H1 (cell line): ENCODE measurements at places on chromosomes 5 and 9. TPM values are rescaled to one million over a fixed set of nuclear protein-coding genes. Genes with fewer than 3 reads are reported as not detected.

- DNase-seq, result no peak
Observed at GRCh38 chr5:65668696-65669095, 43.9 kb downstream of the SHLD3 start.

PCDHB10 gene
- total RNA-seq, result 1.8 and 1.9 TPM in 2 replicates

DNA sequence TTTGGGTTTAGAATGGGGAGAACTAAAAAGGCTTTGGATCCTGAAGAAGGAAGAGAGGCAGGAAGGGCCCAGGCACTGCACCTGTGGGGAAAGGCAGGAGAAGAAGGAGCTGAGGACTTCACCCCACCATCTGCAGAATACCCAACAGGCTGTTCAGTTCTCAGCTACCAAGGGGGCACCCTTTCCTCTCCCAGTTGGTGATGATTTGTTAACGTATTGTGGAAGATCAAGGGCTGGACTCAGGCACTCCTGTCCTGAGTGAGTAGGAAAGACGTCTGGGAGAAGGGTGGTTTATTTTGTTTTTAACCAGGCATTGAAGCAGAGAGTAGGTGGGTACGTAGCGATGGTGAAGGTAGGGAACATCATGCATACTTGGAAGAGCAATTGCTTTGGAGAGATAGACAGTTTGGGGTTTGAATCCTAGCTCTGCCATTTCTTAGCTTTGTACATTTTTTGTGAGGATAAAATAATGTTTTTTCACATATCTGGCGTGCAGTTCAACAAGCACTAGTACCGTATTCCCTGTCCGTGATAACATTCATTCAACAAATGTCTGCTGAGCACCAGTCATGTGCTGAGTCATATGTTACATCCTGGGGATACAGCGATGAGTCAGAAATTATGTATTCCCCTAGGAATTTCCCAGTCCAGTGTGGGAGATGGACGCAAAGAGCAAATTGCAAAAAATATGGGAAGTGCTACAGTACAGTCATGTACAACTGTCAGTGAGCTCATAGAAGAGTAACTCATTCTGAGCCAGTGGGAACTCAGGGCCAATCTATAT is 2.1 kb downstream of the MSANTD3 start:
- no peak for DNase-seq

- DNase-seq, result no peak
Observed at GRCh38 chr9:119998614-119999013, 581.4 kb downstream of the CDK5RAP2 start.

- DNase-seq, result no peak
Observed at GRCh38 chr9:76143834-76144233, 250.4 kb downstream of the RFK start.

DNA sequence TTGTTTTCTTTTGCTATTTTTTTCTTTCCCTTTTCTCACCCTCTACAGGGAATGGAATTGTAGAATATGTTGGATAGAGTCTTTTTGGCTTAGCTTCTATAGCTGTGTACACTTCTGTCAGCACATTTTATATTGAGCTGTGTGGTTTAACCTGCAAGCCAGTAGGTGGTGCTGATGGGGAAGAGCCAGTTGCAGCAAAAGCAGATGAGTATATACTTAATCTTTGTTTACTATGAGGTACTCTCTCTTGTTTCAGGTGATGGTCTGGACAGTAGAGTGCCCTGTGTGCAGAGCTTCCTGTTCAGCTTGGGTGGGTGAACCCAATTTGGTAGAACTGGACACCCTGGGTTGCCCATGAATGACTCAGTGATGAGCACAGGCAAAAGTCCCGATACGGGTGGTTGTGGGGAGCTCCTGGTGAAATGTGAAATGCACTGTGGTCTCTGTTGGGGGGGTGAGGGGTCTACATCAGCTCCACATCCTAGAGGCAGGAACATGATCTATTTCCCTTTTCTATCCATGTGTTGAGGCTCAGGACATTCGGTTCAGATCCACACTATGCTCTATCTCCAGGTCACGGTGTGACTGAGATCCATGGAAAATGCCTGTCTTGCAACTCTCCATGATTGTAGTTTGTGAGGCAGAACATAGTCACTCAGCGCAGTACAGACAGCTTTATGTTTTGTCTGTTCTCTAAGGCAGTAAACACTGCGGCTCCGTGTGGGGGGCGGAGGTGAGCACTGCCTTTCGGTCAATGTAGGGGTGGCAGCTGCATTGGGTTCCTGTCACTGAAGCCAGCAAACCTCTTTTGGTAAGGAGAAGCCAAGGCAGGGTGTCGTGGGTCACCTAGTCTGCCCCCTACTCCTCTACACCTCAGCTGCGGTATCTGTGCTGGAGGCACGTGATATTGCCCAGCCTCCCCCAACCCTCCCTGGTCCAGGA is 353.2 kb downstream of the PRR16 start:
- no peak for DNase-seq

DNA sequence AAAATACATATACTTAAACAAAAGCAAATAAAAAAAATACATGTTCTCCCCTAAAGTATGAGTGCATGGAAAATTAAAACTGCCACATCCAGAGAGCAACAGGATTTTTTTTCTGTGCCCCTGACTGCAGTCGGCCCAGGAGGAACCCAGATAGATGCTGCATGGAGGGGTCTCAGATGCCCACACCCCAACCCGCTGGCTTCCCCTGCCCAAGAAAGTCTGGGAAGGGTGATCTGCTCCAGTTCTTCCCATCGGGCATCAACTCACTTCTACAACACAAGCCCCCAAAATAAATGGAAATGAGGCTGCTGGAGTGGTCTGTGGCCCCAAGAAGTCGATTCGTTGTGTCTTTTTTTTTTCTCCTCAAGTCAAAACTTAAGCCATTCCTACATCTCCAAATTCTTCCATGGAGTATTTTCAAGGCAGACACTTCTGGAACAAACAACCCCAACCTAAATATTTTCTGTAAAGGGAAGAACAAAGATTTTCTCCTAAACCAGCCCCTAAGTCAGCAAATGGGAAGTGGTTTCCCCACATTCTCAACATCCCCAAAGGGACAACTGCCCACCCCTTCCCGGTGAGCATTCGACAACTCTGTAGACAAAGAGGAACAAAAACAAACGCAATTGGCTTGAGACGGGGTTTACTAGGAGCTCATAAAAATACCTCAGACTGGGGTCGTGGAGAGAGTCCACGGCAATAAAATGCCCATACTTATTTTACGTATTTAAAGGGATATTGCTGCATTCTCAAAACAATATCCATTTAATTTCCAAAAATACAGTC is 46.7 kb downstream of the ROR2 start:
- no peak for DNase-seq

DNA sequence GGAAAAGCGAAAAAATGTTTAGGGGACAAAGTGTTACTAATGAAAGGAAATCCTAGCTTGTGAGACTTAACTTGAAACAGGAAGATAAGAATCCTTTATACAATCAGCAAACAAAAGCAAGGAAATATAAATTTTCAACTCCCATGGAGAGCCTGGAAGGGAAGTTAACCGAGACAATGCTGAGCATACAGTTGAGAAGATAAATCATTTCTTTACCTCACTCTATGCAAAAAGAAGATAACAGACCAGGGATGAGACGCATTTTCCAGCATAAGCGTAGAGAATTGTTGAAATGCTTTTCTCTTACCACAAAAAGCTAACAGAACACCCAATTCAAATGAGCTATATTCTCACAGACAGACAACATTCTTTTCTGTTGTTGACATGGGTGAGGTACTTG is 309.6 kb downstream of the CWC27 start:
- no peak for DNase-seq

SIT1 gene
- total RNA-seq, result 7.8 and 8.2 TPM in 2 replicates

- DNase-seq, result no peak
Observed at GRCh38 chr5:169944115-169944514, 36.2 kb downstream of the INSYN2B start.

OTP gene
- not detected in 2 replicates for total RNA-seq

DNA sequence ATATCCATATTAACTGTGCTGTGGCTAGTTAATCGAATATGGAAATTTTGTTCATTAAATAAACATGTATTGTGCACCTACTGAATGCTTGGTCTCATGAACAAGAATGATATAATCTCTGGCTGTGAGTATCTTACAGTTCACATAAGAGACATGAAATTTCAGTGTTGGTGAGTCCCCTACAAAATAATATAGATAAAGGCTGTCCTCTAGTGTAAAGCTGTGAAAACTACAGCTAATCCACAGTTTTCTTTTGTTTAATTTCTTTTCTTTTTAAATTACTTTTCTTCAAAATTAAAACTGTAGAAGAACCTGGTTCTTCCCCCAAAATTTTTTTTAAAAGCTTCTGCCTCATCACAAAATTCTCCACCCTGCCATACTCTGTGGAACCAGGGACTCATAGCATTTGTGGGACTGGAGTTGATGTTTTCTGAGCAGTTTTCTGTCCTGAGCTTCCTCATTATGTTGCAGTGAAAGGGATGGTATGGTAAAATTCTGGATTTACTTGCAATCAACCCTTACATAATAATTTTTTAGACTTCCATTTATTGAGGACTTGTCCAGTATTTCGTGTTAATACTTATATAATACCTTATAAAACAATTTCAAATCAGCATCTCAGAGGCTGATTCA is 135.0 kb downstream of the STK32A start:
- no peak for DNase-seq

- DNase-seq, result no peak
Observed at GRCh38 chr9:2675834-2676233, 41.5 kb upstream of the KCNV2 start.

SLC9A3 gene
- 0.95 and 1.1 TPM in 2 replicates for total RNA-seq

- DNase-seq, result no peak
Observed at GRCh38 chr9:69317081-69317480, 7.9 kb upstream of the ENTREP1 start.

PCDHGC3 gene
- total RNA-seq, result 18.6 and 19.6 TPM in 2 replicates

DNA sequence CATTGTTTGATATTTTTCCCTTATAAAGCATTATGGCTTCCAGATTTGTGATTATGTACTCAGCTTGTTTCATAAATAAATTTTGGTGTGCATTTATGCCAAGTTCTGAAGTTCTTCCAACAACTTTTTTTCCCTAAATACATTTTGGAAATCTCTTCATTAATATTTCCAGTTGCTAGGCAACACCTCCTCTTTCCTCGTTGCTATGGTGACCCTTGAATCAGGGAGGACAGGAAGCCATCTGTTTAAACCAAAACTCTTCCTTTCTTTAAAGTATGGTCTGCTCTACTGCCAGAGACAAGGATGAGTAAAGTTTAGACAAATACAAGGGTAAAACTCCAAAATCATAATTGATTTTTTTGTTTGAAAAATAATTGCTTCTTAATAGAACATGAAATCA is 779.3 kb downstream of the CDH9 start:
- no peak for DNase-seq

GRCh38 chr5:109167586-109167985 is 242.2 kb downstream of the PJA2 start:
- no peak for DNase-seq

TAS2R1 gene
- not detected in 2 replicates for total RNA-seq

DNA sequence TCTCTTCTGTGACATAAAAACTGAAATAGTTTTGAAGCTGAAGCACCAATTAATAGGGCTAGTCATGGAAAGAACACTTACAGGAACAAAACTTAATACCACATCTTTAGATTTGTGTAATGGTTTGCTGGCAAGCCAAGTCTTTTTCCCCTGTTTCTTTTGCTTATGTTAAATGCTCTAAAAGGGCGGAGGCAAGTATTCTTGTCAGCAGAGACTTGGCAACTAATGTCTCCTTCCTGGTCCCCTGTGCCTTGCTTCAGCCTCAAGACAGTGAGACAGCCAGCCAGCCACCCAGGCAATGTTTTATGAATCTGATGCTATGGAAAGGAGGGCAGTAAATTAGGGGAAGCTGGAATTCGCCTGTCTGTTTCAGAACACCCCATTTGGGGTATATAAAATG is 45.7 kb downstream of the PRRC1 start:
- no peak for DNase-seq

DNA sequence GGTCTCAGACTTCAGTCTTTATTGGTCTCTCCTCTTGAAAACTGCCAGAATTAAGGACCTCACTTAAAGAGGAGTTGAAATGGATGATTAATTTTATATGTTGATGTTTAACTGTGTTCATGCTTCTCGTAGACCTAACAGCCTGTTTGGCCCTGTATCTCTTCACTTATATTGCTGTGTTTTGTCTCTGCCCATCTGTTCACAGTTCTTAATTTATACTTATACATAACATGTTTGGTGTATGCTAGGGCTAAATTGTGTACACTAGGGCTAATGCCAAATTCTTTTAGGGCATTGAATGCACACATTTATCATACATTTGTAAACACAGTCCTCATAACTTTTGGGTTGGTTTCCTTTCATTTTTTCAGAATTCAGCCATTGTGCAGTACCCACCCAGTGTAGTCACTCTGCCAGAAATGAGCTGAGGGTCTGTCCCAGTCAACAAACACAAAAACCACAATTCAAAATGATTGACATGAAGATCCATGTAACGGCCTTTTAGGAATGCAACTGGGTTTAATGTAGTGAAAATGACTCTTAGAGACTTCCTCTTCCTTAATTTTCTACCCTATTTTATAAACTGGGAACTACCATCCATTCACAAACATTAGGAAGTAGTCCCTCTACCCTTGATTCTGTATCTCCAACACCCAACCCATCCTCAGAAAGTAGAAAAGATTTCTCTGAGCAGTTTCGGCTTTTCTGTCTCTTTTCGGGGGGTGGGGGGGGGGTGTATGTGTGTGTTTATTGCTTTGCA is 668.8 kb upstream of the KLF4 start:
- no peak for DNase-seq

DNA sequence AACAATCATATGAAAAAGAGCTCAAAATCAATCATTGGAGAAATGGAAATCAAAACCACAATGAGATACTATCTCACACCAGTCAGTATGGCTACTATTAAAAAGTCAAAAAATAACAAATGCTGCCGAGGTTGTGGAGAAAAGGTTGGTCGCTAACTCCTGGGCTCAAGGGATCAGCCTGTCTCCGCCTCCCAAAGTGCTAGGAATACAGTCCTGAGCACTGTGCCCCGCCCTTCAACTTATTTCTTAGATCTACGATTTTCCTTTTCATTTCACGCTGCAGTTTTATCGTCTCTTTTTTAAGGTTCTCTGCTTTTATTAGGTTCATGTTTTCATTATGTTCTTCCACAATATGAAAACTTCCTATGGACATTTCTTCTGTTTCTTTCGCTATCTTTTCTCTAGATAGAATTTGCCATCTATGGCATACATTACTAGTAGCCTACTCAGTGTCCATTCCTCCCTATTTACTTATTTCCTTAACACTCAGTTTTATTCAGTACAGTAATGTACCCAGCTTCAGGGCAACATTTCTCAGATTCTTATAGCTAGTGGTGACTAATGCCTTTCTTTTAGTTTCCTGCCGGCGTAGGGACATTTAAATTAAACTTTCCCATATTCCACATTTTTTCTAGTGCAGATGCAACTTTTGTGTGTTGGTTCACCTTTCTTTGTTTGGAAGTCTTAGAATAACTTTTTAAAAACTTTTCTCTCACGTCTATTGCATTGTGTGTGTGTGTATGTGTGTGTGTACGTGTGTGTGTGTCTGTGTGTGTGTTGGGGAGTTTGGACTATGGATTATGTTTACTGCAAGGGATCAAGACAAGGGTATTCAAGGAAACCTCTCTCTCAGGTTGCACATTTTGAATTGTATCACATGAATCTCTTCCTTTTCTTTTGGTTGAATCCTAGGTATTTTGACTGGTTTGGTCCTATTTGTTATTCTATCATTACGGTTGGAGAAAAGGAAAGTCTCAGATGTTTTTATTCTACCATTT is 21.6 kb upstream of the FBN2 start:
- no peak for DNase-seq

- DNase-seq, result no peak
Observed at GRCh38 chr9:121587863-121588262, 63.6 kb upstream of the DAB2IP start.
